Germinal center (tissue), 1 donor: ENCODE measurements at places on chromosomes 3 and 15.

- no peak for DNase-seq
These were observed 267.2 kb downstream of the MFSD1 start for GRCh38 chr3:159069091-159069490.

- no peak for DNase-seq
These were observed 278.0 kb upstream of the NECTIN3 start for GRCh38 chr3:110793611-110794010.

DNA sequence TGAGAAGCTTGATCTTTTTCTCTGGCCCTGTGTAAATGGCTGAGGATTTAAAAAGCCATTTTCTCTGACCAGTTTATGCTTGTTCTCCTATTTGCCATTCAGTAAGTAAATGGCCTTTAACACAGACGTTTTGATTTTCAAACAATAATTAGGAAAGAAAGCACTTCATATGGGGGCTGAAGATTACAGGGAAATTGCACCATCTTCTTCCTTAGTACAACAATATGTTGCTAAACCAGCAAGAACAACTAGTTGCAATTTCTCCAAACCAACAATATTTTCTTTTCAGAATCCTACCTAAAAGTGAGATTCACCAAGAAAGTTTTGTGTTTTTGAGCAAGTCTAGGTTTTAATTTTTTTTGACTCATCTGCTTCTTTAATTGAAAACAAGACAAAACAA, 80.5 kb upstream of the CCNL1 start:
- no peak for DNase-seq

GRCh38 chr3:88641033-88641604, 466.3 kb upstream of the EPHA3 start:
- no peak for DNase-seq

GRCh38 chr3:37864904-37865303, 3.2 kb downstream of the CTDSPL start:
- no peak for DNase-seq

DNA sequence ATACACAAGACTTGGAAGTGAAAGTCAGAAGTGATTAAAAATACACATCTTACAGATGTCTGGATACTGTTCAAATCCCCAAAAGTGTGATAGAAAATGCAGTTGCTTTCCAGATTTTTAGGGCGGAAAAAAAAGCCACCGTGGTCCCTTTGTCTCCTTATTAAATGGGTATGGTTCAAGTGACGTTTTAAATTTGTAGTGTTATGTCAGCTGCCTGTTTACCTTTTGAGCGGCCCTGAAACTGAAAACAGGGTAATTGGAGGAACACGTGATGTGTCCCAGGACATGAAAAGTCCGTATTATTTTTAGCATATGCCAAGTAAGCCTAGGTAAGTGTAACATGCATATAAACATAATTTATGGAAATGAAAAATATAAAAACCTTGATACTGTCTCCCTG, 109.0 kb upstream of the PDZRN3 start:
- DNase-seq: no peak

DNA sequence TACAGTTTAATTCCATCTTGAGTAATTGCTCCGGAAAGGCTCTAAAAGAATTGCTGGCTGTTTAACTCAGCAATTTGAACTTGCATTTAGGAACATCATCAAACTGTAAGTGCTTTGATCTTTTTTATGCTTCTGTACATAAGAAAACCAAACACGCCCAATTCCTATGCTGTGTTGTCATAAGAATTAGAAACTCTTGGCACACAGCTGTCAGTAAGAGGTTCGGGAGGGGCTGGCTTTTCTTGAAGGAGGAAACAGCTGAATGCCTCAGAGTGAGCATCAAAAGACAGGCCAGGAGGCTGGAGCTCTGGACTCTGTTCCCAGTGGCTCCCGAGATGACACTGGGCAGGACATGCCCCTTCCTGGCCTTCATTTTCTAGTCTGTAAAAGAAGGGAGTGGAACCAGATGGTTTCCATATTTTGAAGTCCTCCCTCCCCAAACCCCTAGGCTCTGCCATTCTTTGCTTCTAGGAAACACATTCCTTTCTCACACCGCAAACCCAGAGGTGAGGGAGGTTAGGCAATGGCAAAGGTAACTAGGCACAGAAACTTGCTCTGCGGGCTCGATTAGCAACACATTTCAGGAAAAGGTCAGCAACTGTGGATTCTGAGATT, 73.7 kb upstream of the DLG1 start:
- no peak for DNase-seq

GRCh38 chr3:166201476-166201875, 364.3 kb upstream of the BCHE start:
- DNase-seq: no peak
